ENCODE measurements at places on chromosomes 16 and 17.

GRCh38 chr17:80114758-80115157, 13.4 kb downstream of the GAA start:
- no peak for DNase-seq

DNA sequence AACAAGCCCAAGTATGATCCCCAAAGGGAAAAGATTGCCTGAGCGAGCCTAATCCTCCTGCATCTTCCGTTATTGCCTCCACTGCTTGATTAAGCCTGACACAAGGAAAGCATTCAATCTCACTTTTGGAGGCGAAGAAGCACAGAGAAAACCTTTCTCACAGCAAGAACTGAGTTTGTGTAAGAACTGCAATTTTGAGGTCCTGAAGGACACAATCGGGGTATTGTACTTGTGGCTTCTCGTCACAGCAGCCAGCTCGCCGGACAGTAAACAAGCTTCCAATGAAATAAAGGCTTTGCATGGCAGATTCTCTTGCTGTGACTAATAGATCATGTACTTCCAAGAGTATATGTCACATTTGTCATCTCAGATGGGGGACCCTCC, 18.7 kb upstream of the FOXF1 start:
- no peak for DNase-seq

DNA sequence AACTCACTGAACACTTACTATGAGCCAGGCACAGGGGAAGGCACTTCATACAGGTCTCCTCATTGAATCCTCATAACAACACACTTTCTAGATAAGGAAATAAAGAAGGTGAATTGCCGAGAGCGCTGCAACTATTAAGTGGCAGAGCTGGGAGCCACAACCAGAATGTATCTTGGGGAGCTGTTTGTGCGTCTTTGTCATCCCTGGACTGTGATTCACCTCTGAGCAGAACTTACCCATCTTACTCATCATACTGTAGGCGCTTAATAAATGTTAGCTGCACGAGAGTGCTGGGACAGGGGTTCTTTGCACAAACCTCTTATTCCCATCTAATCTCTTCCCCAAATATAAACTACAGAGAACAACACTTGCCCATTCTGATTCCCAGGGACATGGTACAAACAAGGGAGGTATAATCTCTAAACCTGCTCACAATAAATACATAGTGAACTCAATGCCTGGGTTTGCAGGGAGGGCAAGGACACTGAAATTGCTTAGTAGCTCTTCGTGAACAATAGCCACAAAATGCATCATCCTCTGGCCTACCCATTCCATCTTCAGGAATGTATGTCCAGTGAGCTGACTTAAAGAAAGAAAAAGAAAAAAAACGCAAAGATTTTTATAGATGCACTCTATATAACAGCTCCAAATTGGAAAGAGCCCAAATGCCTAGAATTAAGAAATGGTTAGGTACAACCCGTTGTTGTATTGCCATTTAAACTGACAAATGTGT, 43.0 kb downstream of the MYO18A start:
- DNase-seq, result no peak

DNA sequence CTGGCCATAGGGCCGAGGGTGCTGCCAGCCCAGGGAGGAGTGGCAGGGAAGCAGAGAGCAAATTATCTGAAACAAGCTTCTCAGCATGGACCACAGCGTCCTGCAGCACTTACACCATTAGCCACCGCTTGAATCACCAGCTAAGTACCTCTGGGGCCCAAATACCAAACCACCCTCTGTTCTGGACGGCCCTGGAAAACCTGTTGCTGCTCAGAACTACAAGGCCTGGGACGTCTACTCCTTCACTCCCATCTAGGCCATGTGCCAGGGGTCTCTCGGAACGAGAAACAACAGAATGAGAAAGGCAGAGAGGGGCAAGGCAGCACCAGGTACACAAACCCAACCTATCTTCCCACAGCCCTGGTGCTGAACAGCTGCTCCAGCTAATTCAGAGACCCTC, 39.9 kb upstream of the GFOD2 start:
- no peak for DNase-seq

DNA sequence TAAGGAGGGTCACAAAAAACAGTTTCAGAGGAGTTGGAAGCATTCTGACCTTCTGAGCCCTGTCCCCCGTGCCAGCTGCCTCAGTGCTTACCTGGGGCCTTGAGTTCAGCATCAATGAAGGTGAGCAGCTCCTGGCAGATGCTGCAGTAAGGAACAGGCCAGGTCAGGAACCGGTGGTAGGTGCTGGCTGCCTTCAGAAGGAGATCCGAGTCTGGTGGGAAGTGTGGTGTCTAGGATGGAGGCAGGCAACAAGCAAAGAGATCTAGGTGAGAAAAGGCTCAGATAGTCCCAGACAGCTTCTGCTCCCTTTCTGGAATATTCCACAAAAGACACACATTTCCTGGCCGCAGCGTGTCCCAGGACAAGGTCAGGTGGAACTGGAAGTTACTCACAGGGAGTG, 37.2 kb upstream of the PIK3R6 start:
- no peak for DNase-seq

DNA sequence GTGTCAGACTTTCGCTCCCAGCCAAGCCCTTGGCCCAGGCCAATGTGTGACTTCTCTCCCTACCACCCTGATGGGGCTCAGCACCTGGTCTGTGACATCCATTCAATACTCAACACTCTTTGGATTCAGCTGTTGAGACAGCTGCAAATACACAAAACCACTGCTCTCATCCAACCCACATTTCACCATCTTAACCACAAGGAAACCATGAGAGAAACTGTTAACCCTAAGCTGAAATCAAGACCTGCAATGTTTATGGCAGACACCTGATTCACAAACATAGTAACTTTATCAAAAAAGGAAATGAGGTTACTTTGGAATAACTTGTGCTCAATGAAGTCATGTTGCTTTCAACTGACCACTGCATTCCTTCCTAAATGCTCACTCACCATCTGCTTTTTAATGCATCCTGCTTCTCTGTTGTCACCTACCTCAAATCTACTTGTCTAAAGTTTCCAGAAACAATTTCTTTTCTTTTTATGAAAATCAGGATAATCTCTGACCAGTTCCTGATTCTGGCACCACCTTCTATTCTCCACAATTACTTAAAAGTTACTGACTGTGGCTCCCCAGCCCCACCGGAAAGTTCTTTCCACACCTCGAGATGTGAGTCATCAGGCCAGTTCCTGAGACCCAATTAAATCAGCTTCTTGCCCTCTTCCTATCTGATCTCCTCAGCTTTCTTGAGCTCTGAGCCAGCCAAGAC, 88.2 kb downstream of the NOG start:
- peak; percentile 79 for DNase-seq

DNA sequence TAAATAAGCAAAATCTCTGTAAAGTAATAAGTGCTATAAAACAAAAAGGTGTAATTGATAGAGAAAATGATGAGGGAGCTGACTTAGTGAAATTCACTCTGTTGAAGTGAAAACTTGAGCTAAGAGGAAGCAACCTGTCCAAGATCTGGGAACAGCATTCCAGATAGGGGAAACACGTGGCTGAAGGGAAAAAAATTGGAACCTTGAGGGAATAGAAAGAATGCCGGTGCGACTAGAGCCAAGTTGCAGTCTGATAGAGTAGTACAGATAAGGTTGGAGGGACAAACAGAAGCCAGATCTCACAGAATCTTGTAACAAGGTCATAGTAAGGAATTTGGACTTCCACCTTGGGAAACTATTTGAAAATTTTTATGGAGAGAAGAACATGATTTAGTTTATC, 623 bp upstream of the DDX52 start:
- no peak for DNase-seq

DNA sequence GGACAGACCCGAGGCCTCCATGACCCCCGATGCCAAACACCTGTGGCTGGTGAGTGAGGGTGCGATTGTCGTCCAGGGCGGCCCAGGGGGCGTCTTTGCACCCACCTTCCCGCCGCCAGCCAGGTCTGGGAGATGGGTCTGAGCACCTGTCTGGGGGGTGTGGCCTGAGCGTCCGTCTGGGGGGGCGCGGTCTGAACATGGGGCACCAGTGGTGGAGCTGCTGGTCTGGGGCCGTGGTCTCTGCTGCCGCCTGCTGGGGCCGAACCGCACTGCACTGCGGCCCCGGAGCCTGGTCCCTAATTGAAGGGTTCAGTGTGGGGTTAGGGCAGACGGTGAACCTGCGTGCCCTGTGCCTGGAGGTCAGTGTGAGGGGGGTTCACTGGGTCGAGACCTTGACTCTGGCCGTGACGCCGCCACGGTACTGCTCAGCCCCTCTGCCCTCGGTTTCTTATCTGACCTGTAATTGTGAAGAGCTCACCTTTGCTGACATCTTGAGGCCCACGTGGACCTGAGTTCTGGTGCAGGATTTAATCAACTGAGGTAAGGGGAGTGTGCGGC, 12.6 kb upstream of the TCF25 start:
- no peak for DNase-seq

- no peak for DNase-seq
These were observed 5.5 kb downstream of the CYBC1 start for GRCh38 chr17:82444941-82445521.

- DNase-seq, result no peak
These were observed 10.6 kb downstream of the MTMR4 start for GRCh38 chr17:58503866-58504265.

DNA sequence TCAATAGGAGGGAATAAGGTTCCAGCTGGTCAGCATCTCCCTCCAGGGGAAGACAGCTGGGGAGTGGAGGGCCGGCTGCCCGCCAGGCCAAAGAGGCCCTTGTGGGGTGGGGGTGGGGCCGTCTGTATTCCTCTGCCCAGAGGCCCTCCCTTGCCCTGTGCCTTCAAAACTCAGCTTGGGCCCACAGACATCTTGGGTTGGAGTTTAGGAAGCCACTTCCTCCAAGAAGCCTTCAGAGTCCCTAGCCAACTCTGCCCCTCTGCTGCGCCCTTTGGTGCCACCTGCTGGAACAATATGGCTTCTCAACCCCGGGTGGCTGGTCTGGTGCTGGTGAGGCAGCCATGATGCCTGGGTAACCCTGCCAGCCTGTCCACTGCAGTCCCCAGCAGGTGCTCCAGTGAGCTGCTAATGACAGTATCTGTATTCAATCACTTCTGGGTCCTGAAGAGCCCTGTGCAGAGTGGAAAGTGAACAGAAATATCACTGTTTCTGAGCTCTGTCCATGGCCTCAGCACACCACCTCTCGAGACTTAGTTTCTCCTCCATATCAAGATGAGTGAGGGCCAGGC, 16.7 kb downstream of the HSD11B2 start:
- DNase-seq, result no peak

- peak; percentile 60 for DNase-seq
These were observed 37.5 kb downstream of the ARHGAP17 start for GRCh38 chr16:24977678-24978075.

- no peak for DNase-seq
These were observed 167.7 kb upstream of the CIBAR2 start for GRCh38 chr16:85279825-85280545.

Measured in BJ (cell line).